ENCODE measurements at places on chromosomes 1 and 21.

- DNase-seq = no peak
These were observed 4.8 kb downstream of the ATP1A1 start for GRCh38 chr1:116377541-116378529.

DNA sequence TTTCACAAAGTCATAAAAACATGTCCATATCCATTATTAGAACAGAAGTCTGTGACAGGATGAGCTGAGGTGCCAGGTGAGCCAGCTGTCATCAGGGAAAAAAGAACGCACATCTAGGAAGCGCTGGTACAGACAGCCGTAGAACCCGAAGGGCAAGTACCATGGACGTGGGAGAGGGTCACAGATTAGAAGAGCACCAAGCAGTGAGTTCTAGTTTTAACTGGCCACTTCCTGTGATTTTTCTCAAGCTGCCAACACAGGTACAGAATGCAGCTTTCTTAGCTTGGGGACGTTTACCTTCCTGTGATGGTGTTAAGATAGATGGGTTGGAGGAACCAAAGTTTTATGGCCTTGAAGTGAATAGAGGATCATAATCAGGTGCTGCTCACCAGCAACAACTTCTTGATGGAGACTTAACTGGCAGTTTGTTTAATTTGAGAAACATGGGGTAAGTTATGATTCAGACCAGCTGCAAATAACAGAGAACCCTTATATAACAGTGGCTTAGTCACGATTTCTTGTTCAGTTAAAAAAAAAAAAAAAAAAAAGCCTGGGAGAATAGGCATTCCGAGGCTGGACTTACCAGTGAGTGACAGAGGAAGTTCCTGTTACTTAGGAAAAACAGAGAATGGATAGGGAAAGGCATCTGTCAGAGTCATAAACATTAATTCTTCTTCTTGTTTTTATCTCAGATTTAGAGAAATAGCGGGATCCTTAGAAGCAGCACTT lies 30.9 kb downstream of the AGT start:
- DNase-seq = no peak

DNA sequence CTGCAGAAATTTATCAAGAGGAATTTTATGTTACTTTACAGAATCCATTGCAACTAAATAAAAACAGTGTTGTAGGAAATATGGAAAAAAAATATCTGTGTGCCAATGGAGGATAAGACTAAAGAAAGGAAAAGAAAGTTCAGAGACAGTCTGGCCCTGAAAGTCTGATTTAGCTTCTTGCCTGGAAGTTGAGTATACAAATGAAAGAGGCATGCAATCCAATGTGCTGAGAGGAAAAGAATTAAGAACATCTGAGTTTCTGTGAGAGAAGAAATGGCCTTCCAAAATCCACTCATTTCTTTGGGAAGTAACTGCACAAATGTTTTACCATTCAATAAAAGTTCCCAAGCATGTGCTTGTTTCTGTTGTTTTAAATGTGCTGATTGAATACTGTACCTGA lies 65.1 kb downstream of the LHX9 start:
- DNase-seq = no peak

DNA sequence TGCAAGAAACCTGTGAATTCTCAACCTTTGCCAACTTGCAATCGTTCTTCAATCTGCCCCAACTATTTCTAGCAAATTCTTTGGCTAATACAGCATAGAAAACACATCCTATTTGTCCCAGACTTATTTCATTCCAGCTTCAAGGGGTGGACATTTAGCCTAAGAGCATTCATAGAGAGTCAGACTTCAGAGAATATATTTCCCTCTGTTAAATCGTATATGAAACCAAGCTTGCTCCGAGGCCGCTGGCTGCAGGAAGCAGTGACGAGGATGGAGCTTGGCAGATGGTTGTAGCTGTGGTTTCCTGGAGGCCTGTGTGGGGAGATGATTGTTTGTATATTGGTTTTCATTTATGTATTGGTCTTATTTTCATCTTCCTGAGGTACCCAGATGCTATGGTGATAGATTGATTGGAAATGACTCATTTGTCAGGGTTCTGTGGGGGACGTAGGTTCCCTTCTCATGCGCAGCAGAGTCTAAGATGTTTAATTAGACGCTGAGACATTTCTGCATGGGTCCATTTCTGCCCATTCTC lies 26.1 kb downstream of the MAN1C1 start:
- DNase-seq = peak; percentile 67

GRCh38 chr1:85502625-85503083 lies 37.7 kb upstream of the DDAH1 start:
- DNase-seq = no peak

DNA sequence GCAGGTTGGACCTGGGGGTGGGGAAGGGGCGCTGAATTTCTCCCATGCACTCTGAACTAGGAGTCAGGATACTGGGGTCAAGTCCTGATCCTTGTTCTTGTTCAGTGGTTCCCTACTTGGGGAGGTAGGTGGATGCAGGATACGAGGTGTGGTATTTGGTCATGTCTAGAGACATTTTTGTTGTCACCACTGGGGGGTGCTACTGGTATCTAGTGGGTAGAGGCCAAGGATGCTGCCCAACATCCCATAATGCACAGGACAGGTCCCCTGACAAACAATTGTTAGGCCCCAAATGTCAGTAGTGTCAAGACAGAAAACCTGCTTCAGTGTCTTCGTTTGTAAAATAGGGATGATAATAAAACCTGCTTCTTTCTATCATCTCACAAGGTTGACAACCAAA lies 259.0 kb upstream of the FOXD3 start:
- DNase-seq = no peak

GRCh38 chr21:34933609-34934335 lies 115.3 kb downstream of the RUNX1 start:
- DNase-seq = no peak

DNA sequence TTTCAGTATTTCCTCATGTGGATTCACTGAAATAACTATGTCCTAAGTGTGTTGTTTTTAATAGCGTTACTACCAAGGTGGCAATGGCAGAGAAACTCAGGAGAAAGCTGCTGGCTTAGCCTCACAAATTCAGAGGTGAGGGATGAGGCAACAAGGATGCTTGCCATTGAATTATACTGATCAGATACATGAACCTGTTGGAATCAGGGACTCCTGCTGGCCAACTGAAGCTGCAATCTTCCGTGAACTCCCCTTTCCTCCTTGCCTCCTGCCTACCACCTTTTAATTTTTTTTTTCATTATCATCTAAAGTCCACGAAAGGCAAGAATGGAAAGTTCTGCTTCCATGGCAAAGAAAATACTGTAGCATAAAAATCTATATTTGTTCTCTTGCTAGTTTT lies 254.7 kb downstream of the NFIA start:
- no peak for DNase-seq

- peak; percentile 73 for DNase-seq
These were observed 2.6 kb downstream of the KCNA3 start for GRCh38 chr1:110672001-110672752.

DNA sequence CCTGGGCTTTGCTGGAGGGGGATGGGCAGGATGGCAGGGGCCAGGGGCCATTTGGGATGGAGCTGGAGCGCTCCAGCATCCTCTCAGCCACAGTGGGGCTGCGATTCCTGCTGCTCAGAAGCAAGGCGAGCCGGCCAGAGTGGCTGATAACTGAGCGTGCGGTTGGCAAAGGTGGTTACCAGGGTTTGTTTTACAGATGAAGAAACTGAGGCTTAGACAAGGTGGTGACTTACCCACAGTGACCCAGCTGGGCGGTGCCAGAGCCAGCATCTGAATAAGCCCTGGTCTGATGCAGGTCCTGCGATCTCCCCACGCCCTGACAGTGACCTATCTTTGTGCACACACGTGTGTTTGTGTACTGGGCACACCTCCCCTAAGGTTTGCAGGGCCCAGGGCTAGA lies 5.9 kb upstream of the PRXL2B start:
- DNase-seq = no peak

DNA sequence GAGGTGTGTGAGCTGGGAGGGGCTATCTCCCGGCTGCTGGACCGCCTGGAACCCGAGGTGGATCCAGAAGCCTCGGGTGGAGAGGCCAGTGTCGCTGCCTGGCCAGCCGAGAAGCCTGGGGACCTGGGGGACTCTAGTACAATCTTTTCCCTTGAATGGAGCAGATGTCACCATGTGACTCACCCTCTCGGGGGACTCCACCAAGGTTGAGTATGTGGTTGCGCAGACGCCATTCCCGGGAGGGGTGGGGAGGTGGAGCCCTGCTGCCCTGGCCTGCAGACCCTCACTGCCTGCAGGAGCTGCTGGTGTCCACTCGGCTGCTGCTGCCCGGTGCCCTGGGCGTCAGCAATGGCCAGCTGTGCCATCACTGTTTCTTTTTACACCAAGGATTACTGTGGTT lies 40.3 kb downstream of the TP73 start:
- DNase-seq = no peak

DNA sequence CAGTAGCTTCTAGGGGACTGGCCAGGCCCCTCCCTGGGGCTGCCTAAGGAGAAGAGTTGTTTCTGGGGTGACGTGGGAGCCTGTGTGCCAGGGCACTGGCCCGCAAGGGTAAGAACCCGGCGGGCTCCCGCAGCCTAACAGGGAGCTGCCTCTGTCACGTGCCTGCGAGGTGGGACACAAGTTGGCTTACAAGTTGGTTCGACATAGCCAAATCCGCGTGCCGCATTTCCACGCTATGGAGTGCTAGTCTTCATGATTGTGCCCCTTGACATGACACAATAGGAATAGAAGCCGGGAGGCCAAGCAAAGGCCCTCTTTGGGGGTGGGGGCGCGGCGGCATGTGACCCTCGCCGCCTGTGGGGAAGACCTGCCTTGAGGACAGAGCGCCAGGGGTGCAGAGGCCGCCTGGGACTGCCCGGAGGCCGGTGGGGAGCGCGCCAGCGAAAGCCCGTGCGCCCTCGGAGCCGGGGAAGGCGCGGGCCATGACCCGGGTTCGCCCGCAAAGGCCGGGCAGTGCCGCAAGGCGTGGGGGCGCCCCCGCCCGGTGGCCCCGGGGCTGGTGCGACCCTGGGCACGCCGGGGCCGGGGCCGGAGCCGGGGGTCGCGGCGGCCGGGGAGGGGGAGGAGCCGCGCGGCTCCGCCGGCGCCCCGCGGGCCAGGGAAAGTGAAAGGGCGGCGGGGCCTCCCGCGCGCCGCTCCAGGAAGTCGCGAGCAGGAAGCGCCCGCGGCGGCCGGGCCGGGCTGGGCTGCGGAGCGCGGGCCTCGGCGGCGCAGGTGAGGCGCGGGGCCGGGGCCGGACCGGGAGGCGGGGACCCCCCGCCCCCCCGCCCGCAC lies at the start of gene SLC37A1:
SLC37A1 (plus strand) TSS at position 702 of the 834 bp plus-strand sequence. CDS start 4,603 bp downstream, outside the sequence.
- DNase-seq = no peak

GRCh38 chr1:161021970-161022353 lies 1.0 kb upstream of the F11R start:
- DNase-seq = no peak

GRCh38 chr1:12709091-12709491 lies 6.8 kb upstream of the AADACL3 start:
- DNase-seq = no peak

- no peak for DNase-seq
These were observed 7.2 kb upstream of the MMP23B start for GRCh38 chr1:1624443-1625403.

GRCh38 chr1:215475796-215476481 lies 91.2 kb upstream of the KCTD3 start:
- DNase-seq = no peak

- DNase-seq = no peak
These were observed 98.2 kb downstream of the UCK2 start for GRCh38 chr1:165925498-165926079.

DNA sequence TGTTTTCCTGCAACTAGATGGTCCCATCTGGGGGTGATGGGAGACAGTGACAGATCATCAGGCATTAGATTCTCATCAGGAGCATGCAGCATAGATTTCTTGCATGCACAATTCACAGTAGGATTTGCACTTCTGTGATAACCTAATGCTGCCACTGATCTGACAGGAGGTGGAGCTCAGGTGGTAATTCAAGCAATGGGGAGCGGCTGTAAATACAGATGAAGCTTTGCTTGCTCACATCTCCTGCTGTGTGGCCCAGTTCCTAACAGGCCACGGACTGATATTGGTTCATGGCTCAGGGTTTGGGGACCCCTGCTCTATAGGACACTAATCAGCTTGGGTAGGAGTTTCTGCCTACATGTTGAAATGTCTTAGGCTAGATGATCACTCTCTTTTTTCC lies 320.0 kb downstream of the PRDM2 start:
- no peak for DNase-seq

GRCh38 chr1:245549996-245550719 lies 395.4 kb downstream of the KIF26B start:
- no peak for DNase-seq

GRCh38 chr1:162389021-162389818 lies 7.7 kb downstream of the C1orf226 start:
- DNase-seq = no peak

DNA sequence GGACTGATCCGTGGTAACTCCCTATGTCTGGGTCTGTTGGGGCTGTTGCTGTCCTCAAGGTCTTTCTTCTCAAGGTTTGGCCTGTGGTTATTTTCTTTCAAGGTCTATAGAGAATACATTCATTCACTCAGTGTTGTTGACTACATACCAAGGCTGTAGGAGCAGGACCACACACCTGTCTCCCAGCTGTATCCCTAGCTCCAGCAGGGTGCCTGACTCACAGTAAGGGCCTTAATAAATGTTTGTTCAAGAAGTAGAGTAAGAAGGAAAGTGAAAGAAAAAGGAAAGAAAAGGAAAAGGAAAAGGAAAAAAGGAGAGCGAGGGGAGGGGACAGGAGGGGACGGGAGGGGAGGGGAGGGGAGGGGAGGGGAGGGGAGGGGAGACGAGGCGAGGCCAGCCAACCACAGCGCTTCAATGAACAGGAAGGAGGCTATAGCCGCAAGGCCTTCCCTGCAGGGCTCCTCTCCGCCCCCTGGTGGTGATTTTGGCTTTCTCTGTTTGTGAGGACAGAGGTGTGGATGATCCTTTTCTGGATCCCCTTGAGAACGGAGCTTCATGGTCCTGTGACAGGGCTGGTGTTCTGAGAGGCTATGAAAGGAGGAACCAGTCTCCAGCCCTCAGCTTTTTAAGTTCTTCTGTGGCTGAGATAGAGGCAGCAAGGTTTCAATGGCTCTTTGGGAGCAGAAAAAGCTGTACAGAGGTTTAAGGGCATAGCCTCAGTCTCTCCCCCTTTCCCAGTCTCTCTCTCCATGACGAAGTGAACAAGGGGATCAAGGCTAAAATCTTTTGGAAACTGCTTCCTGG lies 30.6 kb upstream of the LCE5A start:
- peak; percentile 38 for DNase-seq

GRCh38 chr21:33383056-33383888 lies 19.9 kb upstream of the IFNGR2 start:
- peak; percentile 32 for DNase-seq

DNA sequence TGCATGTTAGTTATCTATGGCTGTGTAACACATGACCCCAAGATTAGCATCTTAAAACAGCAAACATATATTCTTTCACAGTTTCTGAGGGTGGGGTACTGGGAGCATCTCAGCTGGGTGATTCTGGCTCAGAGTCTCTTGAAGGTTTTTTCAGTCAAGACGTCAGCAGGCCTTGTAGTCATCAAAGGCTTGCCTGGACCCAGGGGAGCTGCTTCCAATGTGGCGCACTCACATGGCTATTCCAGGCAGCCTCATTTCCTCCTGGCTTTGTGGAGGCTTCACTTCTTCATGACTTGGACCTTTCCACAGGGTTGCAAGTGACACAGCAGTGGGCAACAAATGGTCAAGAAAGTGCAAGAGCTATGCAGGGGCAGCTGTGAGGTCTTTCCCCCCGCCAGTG lies 114.7 kb downstream of the ACTL8 start:
- DNase-seq = no peak

Measured in T follicular helper cell (primary cell).